CD8-positive, alpha-beta memory T cell (primary cell): ENCODE measurements at places on chromosomes 16 and 17.

GRCh38 chr17:81039854-81040758 lies 5.2 kb downstream of the BAIAP2 start:
- H3K27ac ChIP-seq, result no peak overlapping the region
- no peaks in the 10 kb centered on the region for H3K4me1 ChIP-seq
- no peaks in the 10 kb centered on the region for H3K27me3 ChIP-seq
- no peak overlapping the region for H3K4me3 ChIP-seq
- no peak for DNase-seq

GRCh38 chr16:86064431-86065250 lies 165.7 kb downstream of the IRF8 start:
- no peak for DNase-seq
- H3K27me3 ChIP-seq, result no peaks in the 10 kb centered on the region
- no peak overlapping the region for H3K4me3 ChIP-seq
- no peaks in the 10 kb centered on the region for H3K36me3 ChIP-seq

DNA sequence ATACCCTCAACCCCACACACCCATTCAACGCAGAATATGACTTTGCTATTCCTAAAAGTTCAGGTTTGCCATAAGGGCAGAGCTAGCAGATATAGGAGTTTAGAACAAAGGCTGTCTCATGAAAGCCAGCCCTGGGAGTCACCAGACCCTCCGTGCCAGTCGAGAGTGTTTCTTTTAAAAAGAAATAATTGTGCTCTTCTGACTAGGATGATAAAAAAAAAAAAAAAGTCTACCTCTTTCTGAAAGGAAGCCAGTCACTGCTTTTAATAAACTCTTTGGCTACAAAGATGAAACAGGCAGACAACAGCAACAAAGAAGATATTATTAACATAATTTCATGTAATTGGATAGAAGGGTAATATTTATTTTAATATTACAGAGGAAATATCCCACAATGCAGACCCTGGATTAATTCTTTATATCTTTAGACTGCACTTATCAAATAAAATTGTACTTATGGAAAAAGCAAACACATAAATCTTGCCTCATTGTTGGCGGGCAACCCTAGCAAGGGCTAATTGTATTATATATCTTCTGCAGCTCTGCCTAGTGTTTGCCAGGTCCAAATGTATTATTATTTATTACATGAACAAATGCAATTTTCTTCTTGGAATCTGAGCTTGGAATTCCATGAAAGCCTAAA lies 277.5 kb upstream of the DYNLRB2 start:
- H3K27me3 ChIP-seq, result no peaks in the 10 kb centered on the region
- no peak for DNase-seq
- no peaks in the 10 kb centered on the region for H3K4me1 ChIP-seq
- no peak overlapping the region for H3K4me3 ChIP-seq

- no peak for DNase-seq
- H3K27me3 ChIP-seq, result peaks cover 14% of the 10 kb centered on the region
- H3K4me3 ChIP-seq, result no peak overlapping the region
- H3K4me1 ChIP-seq, result peaks cover 7% of the 10 kb centered on the region
Observed at GRCh38 chr17:38671939-38672720, 2.6 kb downstream of the EPOP start.
